EH (cell line): ENCODE measurements at places on chromosomes 12 and 14.
A peak's percentile ranks its signal among the peaks of the same experiment; 100 is the strongest.

- no peak for DNase-seq
These were observed 144.2 kb downstream of the KIF26A start for GRCh38 chr14:104282332-104283196.

GRCh38 chr12:51593539-51593938 is 2.5 kb downstream of the SCN8A start:
- DNase-seq = peak; percentile 74

GRCh38 chr12:11959117-11959823 is 111.5 kb upstream of the BCL2L14 start:
- peak; percentile 30 for DNase-seq

GRCh38 chr12:6465467-6466183 is 4.9 kb downstream of the VAMP1 start:
- peak; percentile 75 for DNase-seq

DNA sequence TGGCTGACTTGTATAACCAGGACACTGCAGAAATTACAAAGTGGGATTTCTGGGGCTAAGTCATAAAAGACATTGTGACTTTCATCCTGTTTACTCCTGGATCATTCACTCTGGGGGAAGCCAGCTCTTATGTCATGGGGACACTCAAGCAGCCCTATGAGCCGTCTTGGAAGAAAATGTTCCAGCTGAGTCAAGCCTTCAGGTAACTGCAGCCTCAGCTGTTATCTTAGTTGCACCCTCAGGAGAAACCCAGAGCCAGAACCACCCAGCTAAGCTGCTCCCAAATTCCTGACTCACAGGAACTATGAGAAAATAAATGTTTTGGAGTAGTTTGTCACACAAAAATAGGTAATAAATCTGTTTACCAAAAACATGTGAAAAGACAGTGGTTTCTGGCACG is 43.1 kb upstream of the GXYLT1 start:
- no peak for DNase-seq

GRCh38 chr12:65715961-65716360 is 108.3 kb upstream of the HMGA2 start:
- no peak for DNase-seq

GRCh38 chr12:3034067-3034750 is 43.0 kb upstream of the TSPAN9 start:
- DNase-seq = peak; percentile 74

- DNase-seq = peak; percentile 78
These were observed 59.4 kb downstream of the DGLUCY start for GRCh38 chr14:91173221-91173670.

- no peak for DNase-seq
These were observed 216.3 kb downstream of the C12orf42 start for GRCh38 chr12:103279444-103279843.

- DNase-seq = no peak
These were observed 168.2 kb downstream of the ACSS3 start for GRCh38 chr12:81245907-81246570.

DNA sequence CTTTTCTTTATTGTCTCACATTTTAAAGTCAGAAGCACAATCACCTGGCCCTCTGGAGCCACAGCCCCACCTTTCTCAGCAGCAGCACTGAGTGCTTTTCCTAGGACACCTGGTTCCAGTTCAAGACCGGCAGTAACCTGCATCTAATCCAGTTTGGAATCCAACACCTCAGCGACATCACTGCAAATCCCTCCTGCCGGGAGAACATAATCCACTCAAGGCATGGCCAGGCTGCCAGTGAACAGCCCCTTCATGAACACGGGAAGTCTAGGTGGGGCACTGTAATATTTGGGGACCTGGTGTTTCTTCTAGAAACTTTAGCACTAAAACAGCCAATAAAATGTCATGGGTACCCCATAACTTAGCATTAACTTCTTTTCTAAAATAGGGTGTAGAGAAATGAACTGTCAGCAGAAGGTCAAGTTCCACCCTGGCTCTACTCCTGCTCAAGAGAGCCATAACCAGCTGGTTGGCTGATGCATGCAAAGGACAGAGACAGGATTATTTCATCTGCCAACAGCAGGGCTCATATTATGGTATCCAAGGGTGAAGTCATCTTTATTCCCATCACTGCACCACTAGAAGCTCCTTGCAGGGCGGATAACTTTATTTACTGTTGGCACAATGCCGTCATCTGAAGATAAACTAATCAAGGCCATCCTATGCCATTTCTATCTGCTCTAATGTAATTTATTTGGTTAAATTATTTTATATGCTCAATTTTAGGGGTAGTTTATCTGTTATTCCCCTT is 76.7 kb downstream of the TTC7B start:
- DNase-seq = no peak

DNA sequence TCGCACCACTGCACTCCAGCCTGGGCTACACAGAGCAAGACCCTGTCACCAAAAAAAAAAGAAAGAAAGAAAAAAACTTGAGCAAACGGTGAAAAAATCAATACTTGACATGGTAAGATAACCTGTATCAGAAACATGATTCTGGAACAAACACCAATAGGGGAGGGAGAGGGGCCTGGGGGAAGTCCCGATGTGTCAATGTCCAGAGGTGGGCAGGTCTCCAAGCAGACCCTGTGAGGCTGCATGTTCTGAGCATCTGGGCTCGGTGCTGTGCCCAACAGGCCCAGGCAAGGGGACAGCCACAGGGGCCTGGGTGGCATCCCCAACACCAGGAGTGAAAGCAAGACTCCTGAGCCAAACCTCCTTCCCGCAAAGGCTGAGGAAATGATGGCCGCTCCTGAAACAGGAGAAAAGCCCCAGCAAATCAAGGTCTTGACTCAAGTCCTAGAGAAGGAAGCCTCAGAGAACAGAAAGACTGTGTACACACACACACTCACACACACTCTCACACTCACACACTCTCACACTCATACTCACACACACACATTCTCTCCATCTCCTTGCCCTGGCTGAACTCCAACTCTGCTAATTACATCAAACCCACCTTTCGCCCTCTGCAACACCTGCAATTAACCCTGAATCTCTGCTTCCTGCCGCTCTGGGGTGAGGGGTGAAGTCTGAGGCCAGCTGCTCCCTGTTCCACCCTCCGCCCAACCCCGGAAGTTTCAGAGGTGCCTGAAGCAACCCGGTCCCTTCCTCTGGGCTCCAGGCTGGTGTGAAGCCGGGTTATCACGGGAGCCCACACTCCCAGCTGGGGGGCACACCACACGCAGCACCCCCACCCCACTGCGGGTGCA is 20.4 kb downstream of the CCDC88C start:
- no peak for DNase-seq

- peak; percentile 68 for DNase-seq
These were observed 3.7 kb upstream of the NECAP1 start for GRCh38 chr12:8078398-8078797.

GRCh38 chr14:77917491-77918201 is 117.7 kb downstream of the ADCK1 start:
- DNase-seq = no peak

DNA sequence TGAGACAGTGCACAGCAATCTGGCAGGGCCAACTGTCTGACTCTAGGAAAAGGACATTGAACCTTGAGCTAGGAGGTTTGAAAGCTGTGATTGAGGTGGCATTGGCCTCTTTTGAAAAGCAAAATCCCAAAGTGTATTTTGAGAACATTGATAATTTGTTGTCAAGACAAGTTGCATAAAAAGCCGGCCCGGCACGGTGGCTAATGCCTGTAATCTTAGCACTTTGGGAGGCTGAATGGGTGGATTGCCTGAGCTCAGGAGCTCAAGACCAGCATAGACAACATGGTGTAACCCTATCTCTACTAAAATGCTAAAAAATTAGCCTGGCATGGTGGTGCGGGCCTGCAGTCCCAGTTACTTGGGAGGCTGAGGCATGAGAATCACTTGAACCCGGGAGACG is 331.6 kb downstream of the DUSP6 start:
- DNase-seq = no peak

DNA sequence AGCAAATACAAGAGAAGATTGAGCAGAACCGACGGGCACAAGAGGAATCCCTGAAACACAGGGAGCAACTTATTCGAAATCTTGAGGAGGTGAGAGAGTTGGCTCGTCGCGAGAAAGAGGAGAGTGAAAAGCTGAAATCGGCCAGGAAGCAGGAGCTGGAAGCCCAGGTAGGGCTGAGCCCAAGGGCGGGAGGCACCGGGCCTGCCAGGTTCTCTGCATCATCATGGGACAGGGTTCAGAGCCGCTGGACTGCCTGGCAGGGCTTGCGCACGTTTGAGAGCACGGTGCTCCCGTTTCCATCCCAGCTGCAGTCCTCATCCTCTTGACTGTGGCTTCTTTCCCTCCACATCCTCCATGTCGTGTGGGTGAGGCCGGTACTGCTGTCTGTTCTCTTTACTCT is 14.4 kb downstream of the TCHP start:
- DNase-seq = no peak

DNA sequence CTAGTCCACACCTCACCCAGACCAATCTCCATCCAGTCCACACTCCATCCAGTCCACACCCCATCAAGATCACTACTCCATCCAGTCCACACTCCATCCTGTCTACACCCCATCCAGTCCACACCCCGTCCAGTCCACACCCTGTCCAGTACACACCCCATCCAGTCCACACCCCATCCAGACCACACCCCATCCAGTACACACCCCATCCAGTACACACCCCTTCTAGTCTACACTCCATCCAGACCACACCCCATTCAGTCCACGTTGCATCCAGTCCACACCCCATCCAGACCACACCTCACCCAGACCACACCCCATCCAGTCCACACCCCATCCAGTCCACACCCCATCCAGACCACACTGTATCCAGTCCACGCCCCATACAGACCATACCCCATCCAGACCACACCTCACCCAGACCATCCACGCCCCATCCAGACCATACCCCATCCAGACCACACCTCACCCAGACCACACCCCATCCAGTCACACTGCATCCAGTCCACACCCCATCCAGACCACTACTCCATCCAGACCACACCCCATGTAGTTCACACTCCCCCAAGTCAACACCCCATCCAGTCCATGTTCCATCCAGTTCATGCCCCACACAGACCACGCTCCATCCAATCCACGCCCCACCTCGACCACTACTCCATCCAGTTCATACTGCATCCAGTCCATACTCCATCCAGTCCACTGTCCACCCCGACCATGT is 116.6 kb upstream of the RTL1 start:
- no peak for DNase-seq

- DNase-seq = no peak
These were observed 2.6 kb downstream of the YLPM1 start for GRCh38 chr14:74765721-74766120.

DNA sequence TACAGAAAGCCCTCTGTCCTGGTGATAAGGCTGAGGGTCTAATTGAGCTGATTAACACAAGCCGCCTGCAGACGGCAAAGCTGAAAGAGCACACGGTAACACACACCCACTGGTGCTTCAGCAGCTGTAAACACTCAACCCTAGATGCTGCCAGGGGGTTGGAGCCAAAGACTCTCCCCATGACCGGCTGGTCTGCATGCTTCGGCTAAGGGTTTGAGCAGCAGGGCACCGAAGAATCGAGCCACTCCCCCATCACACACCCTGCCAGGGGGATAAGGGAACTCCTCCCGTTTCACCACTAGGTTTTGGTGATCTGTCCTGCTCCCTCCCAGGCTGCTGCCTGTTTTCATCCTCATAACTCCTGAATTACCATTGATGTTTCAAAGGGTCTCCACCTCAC is 141.0 kb upstream of the OVCH1 start:
- DNase-seq = no peak

DNA sequence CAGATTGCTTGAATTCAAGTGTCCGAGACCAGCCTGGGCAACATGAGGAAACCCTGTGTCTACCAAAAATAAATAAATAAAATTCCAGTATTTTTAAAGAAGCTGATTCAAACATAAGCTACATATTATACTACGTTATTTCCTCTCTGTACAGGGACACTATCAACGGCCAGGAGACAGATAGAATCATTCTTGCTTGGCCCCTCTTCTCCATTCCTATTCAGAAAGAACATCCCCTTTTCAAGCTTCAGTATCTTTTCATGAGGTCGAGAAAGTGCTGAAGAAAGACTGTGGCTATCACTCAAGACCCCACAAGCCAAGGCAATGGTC is 314 bp upstream of the DHRS7 start:
- no peak for DNase-seq

GRCh38 chr14:86035882-86036281 is 505.9 kb downstream of the FLRT2 start:
- DNase-seq = peak; percentile 30

GRCh38 chr12:58513301-58513834 is 406.9 kb downstream of the LRIG3 start:
- DNase-seq = no peak

DNA sequence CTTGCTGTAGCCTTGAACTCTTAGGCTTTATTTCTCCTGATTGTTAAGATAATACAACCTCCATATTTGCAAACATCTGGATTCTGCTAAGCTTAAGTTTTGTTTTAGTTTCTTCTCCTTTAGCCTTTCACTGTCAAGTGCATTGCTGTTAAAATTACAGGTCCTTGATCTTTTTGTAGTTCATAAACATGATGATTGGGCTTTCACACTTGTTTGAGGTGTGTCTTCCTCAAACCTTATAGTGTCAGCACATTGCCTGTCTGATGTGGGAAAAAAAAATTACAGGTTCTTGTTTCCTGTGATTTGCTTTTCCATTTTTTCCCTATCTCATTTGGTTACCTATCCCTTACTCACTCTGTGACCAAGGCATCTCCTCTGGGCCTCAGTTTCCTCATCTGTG is 59.2 kb downstream of the BICDL1 start:
- DNase-seq = no peak

DNA sequence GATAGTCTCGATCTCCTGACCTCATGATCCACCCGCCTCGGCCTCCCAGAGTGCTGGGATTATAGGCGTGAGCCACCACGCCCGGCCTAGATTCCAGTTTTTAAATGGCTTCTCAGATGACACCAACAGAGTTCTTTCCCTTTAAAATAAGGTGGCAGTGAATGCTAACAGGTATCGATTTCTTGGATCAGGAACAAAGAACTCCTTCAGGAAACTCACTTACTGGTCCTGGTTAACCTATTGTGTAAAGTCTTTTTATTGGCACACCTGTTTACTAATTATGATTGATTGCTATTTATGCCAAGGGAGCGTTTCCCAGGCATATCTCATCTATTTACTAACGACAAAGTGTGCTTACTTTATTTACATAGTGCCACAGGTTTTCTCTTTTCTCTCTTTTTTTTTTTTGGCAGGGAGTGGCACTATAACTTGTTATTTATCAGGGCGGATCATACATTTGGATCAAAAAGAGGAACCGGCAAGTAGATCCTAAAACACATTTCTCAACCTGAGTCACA is 89.7 kb downstream of the GLT1D1 start:
- DNase-seq = no peak

- peak; percentile 22 for DNase-seq
These were observed 23.8 kb upstream of the STK38L start for GRCh38 chr12:27220055-27220987.

GRCh38 chr12:45076417-45077026 is 25.6 kb upstream of the DBX2 start:
- no peak for DNase-seq

- DNase-seq = no peak
These were observed 12.3 kb upstream of the KRT74 start for GRCh38 chr12:52585946-52586345.

GRCh38 chr12:47878918-47879481 is 25.8 kb downstream of the VDR start:
- DNase-seq = no peak

- no peak for DNase-seq
These were observed 50.3 kb downstream of the TSHR start for GRCh38 chr14:81005540-81006228.
